ENCODE measurements at places on chromosomes 2 and 18.
A peak's percentile ranks its signal among the peaks of the same experiment; 100 is the strongest.

DNA sequence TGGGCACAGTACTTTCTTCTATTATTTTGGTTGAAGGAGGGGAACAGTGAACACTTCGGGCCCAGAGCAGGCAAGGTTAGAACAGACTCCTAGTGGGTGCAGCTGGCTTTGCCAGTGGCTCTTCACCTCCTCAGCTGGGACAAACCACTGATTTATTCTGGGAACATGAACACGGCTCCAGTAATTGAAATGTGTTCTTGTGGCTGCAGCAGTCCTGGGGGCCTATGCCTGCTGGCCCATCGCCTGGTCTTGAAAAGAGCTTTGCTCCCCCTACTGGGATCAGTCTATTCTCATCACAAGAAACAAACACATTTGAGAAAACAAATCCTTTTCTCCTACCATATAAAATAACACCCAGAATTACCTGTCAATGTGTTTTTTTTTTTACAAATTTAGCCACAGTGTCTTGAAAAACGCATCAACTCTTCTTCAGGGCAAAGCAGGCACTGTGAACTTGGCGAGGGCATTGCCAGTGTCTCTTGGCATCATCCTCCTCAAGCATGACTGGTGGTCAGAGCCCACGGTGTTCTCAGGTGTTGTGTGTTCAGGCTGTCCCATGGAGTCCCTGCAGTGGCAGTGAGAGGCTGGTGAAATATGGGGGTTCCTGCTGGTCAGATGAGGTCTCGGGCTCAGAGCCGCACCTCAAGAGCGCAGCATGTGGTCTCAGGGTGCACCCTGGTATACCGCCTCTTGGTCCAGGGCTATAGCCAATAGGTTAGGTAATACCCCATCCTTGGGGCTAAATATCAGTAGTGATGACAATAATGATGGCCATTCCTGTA is 51.3 kb downstream of the RNF144A start:
- ATAC-seq, result no peak

DNA sequence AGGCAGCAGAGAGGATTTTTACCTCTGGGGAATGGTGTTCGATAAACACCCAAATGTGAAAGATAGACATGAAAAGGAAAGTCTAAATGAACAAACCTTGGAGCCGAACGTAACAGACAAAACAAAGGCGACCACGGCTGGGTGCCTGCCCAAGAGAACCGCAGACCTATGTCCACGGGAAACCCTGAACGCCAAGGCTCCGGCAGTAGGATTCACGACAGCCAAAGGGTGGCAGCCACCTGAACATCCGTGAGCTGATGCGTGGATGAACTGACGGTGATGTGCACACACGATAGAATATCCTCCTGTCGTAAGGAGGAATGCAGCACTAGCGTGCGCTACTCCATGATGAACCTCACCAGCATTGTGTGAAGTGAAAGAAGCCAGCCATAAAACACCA is 85.6 kb downstream of the MBP start:
- no peak for ATAC-seq

GRCh38 chr2:101232770-101233169 is 19.9 kb upstream of the CNOT11 start:
- ATAC-seq, result no peak

GRCh38 chr2:193946806-193947205 is 1710.2 kb upstream of the SLC39A10 start:
- no peak for ATAC-seq

- no peak for ATAC-seq
Measured at GRCh38 chr18:35377875-35378573, 887 bp upstream of the ZNF396 start.

DNA sequence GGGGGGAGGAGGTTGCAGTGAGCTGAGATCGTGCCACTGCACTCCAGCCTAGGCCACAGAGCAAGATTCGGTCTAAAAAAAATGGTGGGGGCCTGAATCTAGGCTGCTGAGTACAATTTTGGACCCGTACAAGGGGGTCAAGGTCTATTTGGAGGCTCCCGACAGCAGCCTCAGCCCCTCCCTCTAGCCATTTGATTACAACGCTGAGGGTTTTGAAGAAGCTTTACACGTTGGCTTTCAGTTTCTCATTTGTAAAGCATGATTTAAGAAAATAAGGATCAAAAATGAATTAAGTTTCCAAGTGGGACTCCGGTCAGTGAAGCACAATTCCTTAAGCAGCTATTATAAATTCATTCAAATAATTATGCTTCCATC is 133.9 kb downstream of the TGIF1 start:
- no peak for ATAC-seq

DNA sequence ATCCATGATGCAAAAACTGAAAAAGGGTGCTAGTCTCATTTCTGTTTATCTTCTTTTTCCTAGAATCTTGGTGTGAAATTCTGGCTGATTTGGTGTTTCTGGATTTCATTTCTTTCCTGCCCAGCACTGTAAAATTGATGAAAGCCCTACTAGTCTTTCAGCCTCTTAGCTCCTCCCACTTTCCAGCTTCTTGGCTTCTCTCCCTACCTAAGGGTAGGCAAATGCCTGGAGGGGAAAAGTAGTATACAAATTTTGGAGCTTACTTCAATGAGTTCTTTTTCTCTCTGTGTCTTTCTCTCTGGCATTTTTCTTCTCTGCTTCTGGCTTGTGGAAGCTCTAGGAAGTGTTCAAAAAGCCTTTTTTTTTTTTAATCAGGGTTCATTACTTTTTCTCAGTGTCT is 160.5 kb downstream of the XIRP2 start:
- ATAC-seq, result no peak

DNA sequence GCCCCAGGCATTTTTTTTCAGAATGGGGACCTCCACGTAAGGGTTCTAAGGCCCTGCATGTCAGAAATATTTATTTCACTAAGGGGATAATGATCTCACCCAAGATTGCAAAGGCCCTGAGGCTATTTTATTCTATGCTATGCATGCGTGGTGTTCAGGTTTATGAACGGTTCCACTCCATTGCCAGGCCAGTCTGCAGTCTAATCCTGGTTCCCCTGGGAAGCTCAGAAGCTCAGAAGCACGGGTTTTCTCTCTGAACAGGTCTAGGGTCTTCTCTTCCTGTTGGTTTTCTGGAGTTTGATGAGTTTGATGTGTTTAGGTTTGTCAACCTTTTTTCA is 256.4 kb upstream of the PXDN start:
- ATAC-seq, result no peak

- ATAC-seq, result no peak
Measured at GRCh38 chr18:22800551-22800951, 132.6 kb upstream of the RBBP8 start.

DNA sequence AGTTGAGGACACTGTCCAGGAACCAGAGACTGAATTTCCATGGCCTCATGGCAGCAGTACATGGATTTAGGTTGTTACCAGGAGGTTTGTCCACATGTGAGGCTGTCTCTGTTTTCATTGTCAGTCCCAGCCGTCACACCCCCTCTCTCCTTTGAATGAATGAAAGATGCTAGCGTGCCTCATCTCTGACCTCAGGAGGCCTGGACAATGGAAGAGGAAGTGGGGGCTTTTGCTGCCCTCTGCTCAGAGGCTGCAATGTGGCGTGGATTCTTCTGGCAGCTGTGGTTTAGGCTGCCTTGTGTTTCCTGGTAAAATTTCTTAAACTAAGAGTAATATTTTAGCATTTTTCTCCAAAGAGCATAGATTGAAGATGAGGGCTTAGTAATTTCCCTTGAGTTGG is 47.5 kb downstream of the RAB31 start:
- no peak for ATAC-seq

DNA sequence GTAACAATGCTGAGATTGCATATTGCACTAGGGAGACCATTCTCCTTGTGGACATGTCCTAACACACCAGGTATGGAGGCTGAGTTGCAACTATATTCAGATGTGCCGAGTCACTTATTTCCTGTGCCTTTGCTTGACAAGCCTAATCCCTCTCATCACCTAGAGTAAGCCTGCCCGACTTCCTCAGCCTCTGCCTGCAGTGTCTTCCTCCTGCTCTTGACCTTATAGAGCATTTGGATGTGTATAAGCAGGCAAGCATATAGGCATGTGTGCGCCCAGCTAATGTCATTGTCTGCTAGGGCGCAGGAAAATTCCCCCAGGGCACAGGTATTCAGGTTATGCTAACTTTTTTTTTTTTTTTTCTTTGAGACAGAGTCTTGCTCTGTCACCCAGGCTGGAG is 316.9 kb downstream of the CDH2 start:
- ATAC-seq, result peak; percentile 99

DNA sequence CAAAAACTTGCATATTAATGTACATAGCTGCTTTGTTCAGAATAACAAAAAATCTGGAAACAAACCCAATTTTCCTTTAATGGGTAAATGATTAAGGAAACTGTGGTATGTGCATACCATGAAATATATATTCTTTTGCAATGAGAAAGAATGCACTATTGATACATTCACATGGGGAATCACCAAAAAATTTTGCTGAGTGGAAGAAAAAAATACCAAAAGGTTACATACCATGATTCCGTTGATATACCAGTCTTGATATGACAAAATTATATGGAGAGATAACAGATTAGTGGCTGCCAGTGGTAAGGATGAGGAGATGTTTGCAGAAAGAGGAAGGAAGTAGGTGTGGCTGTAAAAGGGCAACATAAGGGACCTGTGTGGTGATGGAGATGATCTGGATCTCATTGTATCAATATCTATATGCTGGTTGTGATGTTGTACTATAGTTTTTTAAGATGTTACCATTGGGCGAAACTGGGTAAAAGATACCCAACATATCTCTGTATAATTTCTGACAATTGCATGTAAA is 54.6 kb upstream of the BCL2L11 start:
- ATAC-seq, result no peak

DNA sequence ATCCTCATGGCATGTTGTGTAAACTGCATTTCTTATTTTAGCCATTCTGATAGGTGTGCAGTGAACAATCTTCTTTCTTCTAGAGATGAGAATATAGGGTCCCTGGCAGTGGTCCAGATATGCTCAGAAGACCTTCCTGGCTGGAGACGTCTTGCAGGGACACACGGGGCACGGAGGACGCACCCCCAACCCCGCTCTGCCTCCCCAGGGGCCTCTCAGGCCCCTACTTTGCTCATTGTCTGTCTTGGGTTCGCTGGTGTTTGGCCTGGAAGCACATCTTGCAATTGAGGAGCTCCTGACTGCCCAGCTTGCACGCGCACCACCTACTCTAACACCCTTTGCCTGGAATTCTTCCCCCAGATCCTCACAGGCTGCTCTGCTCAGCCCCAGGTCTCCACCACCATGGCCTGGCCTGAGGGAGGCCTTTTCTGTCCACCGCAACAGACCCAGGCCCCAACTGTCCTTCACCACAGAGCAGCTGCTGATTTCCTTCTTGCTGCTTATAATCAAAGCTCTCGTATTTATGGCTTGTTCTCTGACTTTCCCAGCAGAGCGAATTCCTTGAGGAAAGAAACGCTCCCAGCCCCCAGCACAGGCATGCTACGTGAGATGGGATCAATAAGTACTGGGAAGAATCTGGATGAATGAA is 295.9 kb upstream of the HDAC4 start:
- no peak for ATAC-seq

DNA sequence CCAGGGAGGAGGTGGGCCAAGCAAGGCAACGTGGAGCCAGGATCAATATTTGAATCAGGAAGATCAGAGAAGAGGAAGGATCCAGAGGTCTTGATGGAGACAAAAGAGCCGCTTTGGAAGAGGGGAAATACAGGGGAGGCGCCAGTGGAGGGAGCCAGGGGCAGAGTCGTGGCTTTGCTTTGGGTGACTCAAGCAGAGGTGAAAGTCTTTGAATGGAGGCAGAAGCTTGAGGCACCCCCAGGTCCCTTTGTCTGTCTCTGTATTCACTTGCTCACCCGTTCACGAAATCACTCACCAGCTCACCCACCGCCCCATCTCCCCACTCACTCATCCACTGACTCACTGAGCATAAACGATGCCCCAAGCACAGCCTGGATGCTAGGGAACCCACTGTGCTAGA is 134.1 kb downstream of the ACOXL start:
- no peak for ATAC-seq

- ATAC-seq, result no peak
Measured at GRCh38 chr2:6139916-6140315, 447.7 kb downstream of the SOX11 start.

Measured in esophagus mucosa (tissue), 1 donor.